ENCODE measurements at places on chromosomes 6 and 20.

DNA sequence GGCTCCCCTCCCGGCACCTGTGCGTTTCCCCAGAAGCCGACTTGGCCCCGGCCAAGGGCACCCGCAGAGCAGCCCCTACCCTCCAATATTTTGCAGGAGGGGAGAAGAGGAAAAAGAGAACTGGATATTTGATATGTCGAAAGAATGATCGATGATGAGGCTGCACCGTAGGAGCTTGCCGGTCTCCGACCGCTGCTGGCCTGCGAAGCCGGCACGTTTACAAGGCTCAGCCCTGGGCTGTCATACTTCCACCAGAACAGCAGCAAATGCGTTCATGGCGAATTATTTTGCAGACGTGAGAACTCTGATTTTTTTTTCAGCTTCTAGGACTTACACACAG is 296.7 kb downstream of the TFAP2C start:
- DNase-seq, result no peak

GRCh38 chr6:39493777-39494176 is 171.3 kb upstream of the KCNK16 start:
- no peak for DNase-seq

- no peak for DNase-seq
Observed at GRCh38 chr6:155530219-155530834, 74.7 kb upstream of the NOX3 start.

- DNase-seq, result no peak
Observed at GRCh38 chr6:21228876-21229460, 364.6 kb upstream of the SOX4 start.

GRCh38 chr20:63268256-63268655 is 4.4 kb upstream of the ARFGAP1 start:
- DNase-seq, result no peak

GRCh38 chr6:19394051-19394450 is 443.1 kb upstream of the ID4 start:
- DNase-seq, result no peak

- no peak for DNase-seq
Observed at GRCh38 chr6:75794351-75794846, 45.4 kb downstream of the MYO6 start.

DNA sequence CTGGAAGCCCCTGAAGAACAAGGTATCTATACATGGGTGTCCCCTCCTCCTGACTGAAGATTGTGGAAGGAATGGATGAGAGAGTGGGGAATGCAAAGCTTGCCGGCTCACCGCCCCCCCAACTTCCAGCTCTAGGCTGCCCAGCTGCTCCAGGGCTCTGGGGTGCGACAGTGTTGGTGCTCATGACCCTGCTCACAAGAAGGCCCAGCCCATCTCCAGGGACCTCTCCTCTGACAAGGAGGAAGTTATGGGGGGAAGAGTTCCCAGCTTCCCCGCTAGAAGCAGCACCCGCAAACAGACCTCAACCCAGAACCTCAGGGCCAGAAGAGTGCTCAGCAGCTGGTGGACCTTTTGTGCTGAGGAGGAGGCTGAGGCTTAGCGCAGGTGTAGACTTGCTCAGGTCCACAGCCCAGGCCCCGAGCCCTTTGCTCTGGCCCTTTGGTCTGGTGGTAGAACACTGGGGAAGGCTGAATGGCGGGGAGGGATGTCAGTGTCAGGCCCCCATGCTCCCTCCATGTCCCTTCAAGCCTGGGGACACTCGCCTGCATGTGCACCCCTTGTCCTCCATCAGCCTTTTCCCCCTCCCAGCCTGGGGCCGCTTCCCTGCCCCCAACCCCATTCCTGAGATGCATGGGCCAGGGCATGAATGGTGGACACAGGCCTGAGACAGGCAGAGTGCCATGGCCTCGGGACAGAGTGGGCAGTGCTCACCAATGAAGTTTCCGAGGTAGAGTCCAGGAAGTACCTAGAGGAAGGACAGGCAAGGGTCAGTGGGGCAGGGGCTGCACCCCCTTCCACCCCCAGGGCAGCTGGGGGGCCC is 1.3 kb downstream of the DUSP15 start:
- peak; percentile 22 for DNase-seq

DNA sequence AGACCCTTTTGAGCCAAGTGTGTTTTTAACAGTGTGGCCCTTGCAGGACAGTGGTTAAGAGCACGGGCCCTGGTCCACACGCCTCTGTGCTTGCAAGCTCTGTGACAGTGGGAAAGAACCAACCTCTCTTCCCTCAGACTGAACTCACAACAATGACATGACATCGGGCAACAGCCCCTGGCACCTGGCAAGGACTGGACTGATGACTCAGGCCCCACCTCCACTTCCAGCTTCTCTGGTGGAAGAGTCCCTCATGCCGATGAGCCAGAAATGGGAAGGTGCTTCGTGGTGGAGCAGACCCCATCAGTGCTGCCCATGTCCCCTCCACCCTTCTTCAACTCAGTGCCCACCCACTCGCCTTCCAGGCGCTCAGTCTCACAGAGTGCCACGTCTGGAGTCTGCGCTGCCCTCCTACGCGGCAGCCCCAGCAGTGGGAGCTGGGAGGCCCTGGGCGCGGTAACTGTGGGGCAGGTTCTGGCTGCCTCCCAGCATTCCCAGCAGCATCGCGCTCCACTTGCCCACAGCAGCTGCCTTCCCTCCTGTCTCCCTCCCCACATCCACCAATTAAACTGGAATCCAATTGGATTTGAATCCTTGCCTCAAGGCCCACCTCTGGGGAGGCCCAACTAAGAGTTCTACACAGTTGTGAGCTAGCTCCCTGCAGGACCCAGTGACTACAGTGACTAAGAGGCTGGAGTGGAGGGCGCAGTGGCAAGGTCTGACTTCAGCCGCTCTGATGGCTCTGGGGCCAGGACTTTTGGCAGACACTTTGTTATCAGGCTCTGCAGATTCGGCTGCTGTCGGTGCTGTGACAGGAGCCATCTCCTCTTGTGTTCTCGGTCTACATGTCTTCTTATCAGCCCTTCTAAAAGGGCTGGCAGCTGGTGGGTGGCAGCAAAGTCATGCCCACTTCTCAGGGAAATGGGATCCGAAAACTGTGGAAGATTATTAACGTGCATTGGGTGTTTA is 156.8 kb upstream of the MLN start:
- DNase-seq, result no peak

- no peak for DNase-seq
Observed at GRCh38 chr6:37725957-37726356, 28.3 kb upstream of the MDGA1 start.

Data from femur (tissue), 1 donor.